ENCODE measurements at places on chromosomes 2 and 18. TPM values are rescaled to one million over a fixed set of nuclear protein-coding genes. Genes with fewer than 3 reads are reported as not detected.

Gene PKDCC
- total RNA-seq, result 289 TPM

DNA sequence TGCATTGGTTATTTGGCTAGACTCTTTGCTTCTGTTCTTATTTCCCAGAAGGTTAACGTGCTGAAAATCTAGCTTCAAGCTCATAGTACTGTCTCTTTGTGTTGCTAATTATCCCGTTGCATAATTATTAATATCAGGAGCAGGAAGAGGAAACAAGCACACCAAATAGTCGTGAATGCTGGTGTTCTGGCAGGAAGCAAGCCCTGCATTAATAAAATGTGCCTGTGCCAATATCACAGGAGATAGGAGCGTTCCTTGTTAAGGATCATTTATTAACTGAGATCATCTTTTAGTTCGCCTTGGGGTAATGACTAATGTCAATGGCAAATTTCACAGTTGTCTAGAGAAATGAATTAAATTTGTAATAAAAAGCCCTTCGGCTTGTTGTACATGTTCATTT lies 893.0 kb upstream of the POU3F3 start:
- no peak for DNase-seq

DNA sequence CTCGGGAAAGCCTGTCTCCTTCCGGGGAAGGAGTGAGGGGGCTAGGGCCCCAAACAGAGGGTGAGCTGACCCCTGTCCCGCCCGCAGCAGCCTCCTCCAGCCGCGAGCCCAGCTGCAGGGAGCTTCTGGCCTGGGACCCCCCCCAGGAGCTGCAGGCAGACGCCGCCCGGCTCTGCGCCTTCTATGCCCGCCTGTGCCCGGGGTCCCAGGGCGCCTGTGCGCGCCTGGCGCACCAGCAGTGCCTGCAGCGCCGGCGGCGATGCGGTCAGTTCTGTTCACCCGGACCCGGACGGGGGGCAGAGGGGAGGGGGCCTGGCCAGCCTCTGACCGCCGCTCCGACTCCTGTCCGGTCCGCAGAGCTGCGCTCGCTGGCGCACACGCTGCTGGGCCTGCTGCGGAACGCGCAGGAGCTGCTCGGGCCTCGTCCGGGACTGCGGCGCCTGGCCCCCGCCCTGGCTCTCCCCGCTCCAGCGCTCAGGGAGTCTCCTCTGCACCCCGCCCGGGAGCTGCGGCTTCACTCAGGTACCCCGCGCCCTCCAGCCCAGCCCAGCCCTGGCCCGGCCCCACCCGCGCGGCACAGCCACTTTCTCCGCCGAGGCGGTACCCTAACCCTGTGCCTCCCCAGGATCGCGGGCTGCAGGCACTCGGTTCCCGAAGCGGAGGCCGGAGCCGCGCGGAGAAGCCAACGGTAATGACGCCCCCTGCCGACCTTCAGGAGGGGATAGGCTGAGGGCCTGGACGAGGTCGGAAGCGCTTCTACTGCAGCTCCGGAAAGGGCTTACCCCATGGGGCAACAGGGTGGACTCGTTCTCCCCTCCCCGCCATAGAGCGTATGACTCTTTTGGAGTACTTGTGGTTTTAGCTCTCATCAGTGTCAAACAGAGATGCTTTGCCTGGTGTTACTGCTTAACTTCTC lies 2.0 kb upstream of the CHRND start:
- no peak for DNase-seq

DNA sequence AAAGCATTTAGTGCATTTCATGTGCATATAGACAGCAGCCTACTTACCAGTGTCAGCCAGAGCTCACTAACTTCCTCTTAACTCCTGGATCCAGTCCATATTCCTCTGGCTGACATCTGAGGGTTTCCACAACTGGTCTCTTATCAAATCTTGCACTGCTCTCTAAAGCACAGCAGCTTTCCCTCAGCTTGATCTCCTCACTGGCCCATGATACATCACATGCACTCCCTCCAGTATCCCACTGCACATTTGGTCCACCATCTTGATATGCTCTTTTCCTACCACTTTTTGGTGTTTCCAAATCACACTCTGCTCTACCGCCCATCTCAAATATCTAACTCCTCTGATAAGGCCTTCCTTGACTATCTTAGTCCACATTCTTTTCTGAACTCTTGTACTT lies 105.0 kb upstream of the ZFP36L2 start:
- no peak for DNase-seq

- DNase-seq, result no peak
Measured at GRCh38 chr2:236568922-236569572, 578 bp upstream of the ACKR3 start.

Gene CHRNG
- total RNA-seq, result not detected

GRCh38 chr2:100240386-100240785 lies 81.9 kb downstream of the LONRF2 start:
- no peak for DNase-seq

Gene IMP4
- 104 TPM for total RNA-seq

Gene FAM117B
- 3.3 TPM for total RNA-seq

Gene UBE2E3
- 60.4 TPM for total RNA-seq

Gene RGPD4
- not detected for total RNA-seq

Gene CDK15
- total RNA-seq, result 1.9 TPM

Gene TANC1
- 27.9 TPM for total RNA-seq

GRCh38 chr2:96205888-96206287 lies 2.7 kb downstream of the STARD7 start:
- DNase-seq, result no peak

DNA sequence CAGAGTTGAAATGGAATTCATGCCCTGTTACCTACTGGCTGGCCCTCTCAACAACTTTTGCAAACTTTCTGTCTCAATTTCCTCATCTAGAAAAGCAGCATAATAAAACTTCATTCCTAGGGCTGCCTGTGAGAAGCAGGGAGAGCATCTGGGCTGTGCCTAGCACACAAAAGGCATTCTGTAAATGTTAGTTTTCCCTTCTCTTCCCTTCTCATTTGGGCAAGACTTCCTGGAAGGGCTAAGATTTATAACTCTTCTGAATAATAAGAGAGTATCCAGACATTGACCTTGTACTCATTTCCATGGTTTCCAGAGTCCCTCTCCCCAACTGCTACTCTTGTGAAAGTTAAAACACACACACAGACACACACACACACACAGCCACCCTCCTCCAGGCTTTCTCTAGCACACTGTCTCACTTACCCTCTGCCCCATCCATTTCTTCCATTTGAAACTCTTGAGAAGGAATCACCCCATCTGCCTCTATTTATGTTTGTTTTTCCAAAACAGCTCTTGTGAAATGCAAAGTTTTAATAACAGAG lies 302.1 kb downstream of the SMAD2 start:
- DNase-seq, result no peak

GRCh38 chr2:24169023-24169422 lies 5.8 kb upstream of the FAM228A start:
- no peak for DNase-seq

DNA sequence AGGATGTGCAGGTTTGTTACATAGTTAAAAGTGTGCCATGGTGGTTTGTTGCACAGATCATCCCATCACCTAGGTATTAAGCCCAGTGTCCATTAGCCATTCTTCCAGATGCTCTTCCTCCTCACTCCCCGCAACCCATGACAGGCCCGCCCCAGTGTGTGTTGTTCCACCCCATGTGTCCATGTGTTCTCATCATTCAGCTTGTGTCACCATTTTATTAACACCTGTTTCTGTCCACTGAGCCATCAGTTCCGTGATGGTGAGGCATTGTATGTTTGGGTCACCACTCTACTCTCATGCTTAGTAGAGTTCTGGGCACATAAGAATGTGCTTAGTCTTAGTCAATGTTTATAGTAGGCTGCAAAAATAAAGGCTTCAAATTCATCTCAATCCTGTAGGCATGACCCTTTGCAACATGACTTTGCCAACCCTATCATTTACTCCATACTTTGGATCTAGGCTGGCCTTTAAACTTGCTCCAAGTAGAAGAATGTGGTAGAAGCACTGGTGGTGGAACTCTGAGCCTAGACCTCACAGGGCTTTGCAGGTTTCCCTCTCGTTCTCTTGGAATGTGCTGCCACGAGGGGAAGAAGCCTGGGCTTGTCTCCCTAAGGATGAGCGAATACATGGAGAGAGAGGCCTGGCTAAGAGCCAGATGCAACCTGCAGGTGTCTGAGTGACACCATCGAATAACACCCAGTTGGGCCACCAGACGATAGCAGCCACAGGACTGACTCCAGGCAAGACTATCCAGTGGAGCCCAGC lies 161.5 kb downstream of the NAPG start:
- DNase-seq, result no peak

DNA sequence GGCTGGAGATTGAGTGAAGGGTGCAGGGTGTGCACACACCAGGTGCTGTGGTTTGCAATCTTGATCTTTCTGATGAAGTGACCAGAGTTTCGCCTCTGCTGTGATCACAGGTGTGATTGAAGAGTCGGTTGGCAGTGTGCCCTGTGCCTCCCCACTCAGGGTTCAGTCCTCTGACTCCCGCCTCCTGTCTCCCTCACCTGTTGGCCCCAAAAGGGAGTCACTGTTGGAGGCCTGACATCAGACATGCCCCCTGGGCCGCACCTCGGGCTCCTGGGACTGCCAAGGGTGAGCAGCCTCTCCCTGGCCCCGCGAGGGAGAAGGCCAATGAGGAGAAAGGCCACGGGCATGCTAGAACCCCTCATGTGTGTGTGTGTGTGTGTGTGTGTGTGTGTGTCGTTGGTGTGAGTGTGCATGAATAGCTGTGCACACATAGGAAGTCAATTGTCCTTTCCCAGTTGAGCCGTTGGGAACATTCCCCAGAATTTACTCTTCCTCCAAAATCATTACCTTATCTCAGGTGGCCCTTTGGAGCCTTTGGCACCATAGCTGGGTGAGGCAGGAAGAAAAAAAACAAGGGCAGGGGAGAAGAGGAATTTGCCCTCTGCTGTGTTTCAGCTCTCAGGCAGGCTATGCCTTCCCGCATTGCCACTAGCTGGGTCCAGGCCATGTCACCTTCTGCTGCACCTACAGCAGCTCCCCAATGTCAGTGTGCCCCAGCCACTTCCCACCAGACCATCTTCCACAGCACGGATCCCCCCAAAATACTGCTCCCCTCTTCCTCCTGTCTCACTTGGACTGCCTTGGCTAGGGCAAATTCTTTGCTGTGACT lies 78.1 kb upstream of the LAPTM4A start:
- no peak for DNase-seq

DNA sequence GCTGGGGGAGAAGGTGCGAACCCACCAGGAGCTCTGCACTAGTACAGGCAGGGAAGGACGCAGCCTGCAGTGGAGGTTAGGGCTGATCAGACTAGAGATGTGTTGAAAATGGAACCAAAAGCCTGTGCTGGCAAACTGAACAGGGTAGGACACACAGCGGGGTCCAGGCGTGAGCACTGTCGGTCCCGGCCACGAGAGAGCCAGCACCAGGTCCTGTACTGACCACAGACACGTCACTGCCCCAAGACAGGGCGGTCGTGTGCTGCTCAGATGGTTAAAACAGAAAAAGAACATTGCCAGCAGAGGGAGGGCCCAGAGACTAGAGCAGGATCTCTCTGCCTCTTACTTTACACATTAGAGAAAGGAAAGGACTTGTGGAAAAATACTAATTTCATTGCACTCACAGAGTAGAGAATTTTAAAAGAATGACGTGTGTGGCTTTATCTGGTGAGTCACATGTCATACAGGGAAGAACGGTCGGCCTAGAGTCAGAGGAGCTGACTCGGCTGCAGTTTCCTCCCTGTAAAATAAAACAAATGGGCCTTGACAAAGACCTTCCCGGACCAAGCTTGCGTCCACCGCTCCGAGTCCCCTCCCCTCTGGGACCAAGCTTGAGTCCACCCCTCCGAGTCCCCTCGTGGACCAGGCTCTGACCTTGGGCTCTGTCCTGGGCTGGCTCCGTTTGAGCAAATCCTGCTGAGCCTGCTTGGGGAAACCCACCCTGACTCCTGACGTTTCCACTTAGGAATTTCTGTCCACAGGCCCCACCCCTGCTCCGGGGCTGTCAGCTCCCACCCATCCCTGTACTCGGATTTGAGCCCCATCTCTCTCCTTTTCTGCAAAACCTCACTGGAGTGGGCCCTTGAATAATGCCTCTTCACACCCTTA lies 16.7 kb upstream of the ADI1 start:
- no peak for DNase-seq

- no peak for DNase-seq
Measured at GRCh38 chr18:35827903-35828275, 144.6 kb upstream of the RMP24 start.

Gene AQP12B
- total RNA-seq, result not detected

GRCh38 chr2:110732422-110733413 lies at the start of gene ACOXL:
ACOXL (plus strand) TSS chr2:110732573; CDS start chr2:110768390, 35,817 bp downstream.
- DNase-seq, result no peak

DNA sequence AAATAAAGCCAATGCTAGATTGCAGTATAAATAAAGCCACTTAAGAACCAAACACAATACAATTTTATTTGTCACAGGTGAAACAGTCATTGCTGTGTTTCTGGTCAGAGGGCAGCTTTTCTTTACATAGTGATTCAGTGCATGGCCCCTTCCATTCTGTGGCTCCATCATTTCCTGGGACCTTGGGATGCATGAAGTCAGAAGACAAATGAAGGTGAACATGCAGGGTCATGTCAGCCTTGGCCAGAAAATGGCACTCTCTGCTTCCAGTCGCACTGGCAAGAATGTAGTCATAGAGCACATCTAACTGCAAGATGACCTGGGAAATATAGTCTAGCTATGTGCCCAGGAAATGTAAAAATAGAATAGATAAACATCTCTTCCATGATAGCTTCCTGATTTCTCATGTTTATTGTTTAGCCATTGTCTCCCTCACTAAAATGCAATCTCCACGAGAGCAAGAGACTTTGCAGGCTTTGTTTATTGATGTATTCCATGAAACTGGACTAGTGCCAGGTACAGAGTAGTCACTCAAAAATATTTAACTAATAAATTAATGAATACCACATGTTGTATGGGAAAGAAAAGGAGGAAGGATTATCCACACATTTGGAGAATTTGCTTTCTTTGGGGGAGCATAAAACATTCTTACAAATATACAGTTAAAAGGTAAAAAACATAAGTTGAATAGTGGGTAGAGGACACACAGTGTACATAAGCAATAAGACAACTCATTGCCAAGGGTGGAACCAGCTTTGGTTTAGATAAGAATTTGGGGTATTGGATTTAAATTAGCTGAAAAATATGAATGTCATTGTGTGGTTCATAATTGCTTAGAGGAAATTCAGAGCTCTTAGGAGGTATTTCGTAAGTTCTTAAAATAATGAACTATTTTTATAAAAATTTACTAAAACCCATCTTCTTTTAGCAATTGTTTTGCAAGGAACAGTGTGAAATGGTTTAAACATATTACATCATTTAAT lies 343.8 kb downstream of the PID1 start:
- DNase-seq, result no peak

DNA sequence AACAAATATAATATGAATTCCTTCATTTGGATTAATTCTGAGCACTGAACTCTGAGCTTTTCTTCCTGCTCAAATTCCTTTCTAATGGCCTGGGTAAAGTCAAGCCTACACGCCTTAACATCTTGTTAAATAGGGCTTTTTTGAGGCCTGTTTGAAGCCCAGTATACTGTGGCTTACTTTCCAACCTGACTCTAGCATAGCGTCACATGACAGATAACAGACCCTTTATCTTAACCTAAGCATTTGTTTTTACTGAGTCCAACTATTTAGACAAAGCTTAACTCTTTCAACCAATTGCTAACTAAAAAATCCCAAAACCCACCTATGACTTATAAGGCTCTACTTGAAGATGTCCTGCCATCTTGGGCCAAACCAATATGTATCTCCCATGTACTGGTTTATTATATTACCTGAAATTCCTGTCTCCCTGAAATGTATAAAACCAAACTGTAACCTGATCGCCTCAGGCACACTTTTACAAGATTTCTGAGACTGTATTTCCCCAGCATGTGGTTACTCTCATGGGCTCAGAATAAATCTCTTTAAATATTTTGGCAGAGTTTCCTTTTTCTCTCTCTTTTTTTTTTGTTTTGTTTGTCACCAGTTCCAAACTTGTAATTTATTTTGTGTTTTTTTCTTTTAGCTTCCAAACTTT lies 271.1 kb upstream of the VWC2L start:
- no peak for DNase-seq

Gene TNS1
- 449 TPM for total RNA-seq

- no peak for DNase-seq
Measured at GRCh38 chr2:236121546-236121945, 46.6 kb downstream of the GBX2 start.
